ENCODE measurements at places on chromosomes 2 and 18.

DNA sequence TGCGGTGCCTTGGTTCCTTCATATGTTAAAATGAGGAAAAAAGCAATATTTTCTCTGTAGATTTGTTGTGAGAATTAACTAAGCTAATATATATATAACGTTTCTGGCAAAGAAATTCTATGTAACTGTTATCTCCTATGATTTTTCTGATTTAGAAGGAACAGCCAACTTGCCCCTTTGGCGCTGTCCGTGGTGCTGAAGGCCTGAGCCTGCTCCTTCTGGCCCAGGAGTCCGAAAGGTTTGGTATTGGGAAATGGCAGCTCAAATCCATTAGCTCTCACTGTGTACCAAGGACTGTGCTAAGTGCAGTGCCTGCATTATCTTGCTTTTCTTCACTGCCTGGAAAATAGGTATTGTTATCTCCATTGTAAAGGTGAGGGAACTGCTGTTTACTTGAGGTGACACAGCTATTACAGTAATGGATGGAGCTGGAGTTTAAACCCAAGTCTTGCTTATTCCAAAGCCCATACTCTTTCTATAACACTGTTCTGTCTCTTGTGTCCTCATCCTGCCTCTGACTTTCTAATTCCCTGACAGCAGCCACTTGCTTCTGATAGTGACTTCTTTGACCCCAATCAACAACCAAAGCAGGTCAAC lies 52.2 kb downstream of the C1QL2 start:
- DNase-seq, result no peak

DNA sequence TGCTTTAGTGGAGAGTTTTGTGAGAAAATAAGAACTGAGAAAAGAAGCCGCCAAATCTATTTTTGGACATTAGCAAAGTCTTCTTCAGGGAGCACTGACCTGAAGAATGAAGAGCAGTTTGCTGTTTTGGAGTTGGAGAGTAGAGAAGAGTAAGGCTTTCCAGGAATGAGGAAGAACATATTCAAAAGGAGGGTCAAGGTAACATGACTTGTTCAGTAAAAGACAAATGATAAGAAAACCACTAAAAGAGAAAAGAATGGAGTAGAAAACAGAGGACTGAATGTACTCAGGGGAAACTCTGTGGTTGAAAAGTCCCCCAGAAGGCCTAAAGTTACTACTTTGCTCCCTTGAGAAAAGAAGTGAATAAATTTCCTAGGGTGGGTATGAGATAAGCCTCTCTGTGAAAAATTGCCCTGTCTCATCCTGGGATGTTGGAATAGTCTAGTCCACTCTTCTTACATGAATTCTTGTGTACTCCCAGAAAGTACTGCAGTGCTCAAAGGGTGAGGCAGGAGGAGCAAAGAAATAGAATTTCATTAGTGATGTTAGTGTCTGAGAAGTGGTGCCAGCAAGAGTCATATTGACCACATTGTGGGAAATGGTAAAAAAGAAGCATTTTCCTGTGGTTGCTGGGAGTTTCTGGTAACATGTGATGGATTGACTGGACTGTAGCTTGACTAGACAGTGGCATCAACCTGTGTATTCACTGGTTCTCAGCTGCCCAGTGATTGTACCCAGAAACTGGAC lies 27.8 kb downstream of the MBD5 start:
- DNase-seq, result no peak

DNA sequence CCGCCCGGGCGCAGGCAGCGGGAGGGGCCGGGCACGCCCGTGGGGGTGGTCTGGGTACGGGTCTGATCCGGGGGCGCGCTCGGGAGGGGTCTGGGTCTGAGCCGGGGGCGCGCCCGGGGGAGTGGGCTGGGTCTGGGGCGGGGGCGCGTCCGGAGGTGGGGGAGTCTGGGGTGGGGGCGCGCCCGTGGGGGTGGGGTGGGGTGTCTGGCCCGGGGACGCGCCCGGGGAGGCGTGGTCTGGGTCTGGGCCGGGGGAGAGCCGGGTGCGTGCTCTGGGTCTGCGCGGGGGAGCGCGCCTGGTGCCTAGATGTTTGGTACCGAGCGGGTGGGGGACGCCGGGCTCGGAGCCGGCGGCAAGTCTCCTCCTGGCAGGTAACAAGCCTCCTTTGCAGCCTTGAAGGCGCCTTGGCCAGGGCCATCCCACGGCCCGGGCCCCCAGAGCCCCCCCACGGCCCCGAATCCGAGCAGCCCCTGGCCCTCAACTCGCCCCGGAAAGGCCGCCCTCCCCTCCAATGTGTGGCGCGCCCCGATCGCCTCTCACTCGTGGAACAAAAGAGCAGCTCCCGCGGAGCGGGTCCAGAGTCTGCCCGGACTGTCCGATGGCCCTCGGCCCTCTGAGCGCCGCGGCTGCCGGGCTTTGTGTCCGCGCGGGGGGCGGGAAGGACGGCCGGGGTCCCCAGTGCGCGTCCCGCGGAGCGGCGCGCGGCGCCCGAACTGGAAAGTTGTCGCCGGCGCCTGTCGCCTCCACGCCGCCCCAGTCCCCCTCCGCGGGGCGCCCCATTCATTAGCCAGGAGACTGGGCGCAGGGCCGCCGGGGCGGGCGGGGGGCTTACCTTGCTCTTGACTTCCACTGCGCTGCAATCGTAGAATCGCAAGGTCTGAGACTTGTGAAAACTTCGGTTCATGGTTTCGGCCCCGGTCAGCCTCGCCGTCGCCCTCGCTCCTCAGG lies 595 bp downstream of the PARD6G start:
- DNase-seq, result no peak

- no peak for DNase-seq
Measured at GRCh38 chr2:8285898-8286297, 396.0 kb upstream of the ID2 start.

GRCh38 chr2:104768694-104769093 lies 85.2 kb upstream of the POU3F3 start:
- DNase-seq, result no peak

DNA sequence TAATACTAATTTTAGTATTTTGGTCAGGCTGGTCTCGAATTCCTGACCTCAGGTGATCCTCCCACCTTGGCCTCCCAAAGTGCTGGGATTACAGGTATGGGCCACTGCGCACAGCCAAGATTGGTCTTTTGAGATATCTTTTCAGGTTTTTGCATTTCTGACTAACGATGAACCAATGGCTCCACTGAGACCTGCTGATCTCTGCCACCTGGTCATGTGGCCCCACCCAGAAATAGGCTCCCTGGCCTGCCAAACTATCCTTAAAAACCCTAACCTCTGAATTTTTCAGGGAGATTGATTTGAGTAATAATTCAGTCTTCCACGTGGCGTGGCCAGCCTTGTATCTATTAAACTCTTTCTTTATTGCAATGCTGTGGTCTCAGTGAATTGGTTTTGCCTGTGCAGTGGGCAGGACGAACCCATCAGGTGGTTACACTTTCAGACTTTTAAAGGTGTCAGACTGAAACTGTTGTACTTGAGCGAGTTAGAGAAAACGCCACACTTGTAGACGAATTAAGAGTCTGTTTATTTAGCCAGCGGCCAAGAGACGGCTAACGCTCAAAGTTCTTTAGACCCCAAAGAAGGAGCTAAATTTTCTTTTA lies 85.8 kb upstream of the MSH6 start:
- DNase-seq, result no peak

- DNase-seq, result no peak
Measured at GRCh38 chr2:214560176-214560575, 149.3 kb downstream of the VWC2L start.

DNA sequence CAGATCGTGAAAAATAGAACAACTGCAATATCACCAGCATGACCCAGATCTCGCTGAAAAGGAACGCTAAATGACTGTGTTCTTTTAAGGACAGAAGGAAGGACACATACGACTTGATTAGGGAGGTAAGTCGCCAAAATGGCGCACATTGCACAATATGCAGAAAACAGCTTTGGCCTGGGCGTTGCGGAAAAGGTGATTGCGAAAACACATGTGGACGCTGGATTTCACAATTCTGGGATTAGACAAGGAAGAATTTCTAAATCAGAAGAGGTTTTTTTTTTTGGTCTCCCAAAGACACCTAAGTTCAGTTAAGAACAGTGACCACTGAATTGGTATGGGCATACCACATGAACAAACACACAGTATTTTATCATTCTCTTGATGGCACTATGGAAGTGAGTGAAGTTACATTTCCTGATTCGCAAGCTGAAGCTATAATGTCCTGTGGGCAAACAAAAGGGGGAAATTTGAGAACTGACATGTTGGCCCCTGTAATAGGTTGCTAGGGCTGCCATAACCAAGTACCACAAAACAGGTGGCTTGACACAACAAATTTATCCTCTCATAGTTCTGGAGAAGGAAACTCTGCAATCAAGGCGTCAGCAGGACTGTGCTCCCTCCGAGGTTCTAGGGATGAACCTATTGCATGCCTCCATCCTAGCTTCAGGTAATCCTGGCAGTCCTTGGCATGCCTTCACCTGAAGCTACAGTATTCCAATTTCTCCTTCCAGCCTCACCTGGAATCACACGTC lies 25.8 kb upstream of the ERICH2 start:
- DNase-seq, result no peak

GRCh38 chr2:198385856-198386255 lies 581.5 kb downstream of the PLCL1 start:
- no peak for DNase-seq

GRCh38 chr2:178227187-178227586 lies 32.9 kb downstream of the OSBPL6 start:
- DNase-seq, result no peak

DNA sequence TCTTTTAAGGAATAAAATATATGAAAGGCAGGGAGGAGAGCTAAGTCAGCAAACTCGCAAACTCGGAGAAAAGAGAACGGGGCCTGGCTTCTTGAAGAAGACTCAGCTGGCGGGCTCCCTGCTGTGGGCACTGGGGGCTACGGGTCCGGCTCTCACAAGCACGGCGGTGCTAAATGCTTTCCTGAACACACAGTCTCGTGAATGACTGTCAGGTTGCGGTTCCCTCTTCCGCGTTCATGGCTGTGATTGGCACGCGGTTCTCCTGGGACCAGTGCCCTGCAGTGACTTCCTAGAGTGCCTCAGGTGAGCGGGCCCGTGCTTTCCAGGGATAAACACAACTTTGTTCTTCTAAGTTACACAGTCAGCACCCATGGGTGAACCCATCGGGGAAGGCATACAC lies 208.4 kb downstream of the HDAC4 start:
- no peak for DNase-seq

GRCh38 chr2:65349863-65350262 lies 82.5 kb downstream of the SPRED2 start:
- no peak for DNase-seq

DNA sequence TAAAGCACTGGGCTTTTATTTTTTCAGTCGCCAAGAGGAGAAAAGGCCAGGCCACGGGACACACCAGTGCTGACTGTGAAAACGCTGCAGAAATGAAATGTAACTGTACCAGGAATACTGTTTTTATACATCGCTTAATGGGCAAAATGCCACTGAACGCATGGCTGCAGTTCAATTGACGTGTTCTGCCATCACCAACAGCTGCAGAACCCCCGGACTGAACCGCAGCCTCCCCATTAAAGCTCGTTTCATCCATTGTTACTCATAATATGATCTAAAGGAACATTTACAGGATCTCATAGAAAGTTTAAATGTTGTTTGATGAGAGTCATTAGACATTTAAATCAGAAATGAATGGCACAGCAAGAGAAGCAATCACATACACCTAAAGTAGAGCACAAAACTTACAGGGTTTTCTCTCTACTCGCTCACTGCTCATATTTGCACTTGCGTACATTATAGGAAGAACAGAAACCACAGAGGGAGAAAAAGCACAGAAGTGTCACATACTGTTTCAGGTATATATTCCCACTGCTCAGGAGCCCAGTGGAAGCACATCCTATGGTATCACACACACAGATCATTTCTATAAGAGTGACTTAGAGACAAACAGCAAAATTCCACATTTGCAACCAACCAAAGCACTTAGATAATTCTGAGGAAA lies 35.3 kb downstream of the TCF4 start:
- no peak for DNase-seq

DNA sequence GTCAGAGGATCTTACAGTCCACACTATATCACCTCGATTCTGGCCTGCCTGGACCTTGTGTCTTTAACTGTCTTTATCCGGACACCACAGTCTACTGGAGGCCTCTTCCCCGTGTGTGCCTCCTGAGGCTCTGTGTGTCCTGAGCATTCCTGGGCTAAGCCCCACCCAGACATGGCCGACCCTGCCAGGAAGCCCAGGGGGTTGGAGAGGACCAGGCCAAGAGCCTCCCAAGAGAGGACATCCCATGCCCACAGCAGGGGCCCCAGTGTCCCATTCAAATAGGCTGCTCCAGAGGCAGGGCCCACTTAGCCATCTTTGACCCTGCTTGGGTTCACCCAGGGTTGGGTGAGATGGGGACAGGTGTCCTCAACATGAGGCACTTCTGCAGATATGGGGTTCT lies 84.7 kb upstream of the OTOS start:
- DNase-seq, result no peak

- no peak for DNase-seq
Measured at GRCh38 chr18:32299484-32299883, 109.6 kb downstream of the MEP1B start.

GRCh38 chr2:72128843-72129227 lies 18.8 kb downstream of the CYP26B1 start:
- DNase-seq, result no peak

- no peak for DNase-seq
Measured at GRCh38 chr18:46652372-46652771, 4.6 kb downstream of the LOXHD1 start.

DNA sequence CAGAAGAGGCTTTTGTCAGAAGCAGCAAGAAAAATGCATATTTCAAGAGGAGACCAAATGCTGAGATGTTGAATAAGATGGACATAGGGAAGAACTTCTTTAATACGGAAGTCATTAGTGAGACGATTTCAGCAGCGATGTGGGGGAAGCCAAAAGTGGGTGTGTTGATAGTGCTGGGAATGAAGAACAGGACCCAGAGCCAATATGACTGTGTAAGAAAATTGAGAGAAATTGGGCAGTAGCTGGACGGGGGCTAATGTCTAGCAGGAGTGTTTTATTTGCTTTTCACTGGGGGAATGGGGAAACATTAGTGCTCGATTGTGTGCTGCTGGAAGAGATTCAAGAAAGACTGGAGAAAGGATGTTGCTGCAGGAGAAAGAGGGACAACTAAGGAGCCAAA lies 788.7 kb upstream of the KLHL29 start:
- no peak for DNase-seq

GRCh38 chr2:196234672-196235071 lies 63.3 kb upstream of the STK17B start:
- no peak for DNase-seq

DNA sequence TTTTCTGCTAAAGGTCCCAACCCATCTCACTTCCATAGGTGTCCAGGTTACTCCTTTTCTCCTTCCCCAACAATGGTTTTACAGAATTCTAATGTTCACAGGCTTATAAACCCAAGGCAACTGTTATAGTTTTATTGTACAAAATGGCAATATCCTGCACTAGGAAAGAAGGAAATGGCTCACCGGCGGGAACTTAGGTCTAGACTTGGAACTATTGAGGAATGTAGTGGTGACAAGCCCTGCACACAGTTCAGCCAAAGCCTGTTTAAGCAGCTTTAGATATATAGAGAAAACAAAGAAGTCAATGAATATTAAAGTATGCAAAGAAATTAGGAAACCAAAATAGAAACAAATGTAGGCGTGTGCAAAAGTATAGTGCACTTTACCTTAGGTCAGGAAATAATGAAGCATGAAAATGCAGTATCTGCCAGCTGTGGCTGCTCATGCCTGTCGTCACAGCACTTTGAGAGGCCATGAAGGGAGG lies 22.7 kb upstream of the KCNG3 start:
- no peak for DNase-seq

- DNase-seq, result no peak
Measured at GRCh38 chr2:211270257-211270656, 713.9 kb downstream of the CPS1 start.
